ENCODE measurements at places on chromosomes 12 and 14. TPM values are rescaled to one million over a fixed set of nuclear protein-coding genes. Genes with fewer than 3 reads are reported as not detected.

GRCh38 chr12:101743724-101744472 lies 4.6 kb upstream of the SYCP3 start:
- no peaks in the 10 kb centered on the region for H3K4me1 ChIP-seq
- no peaks in the 10 kb centered on the region for H3K27me3 ChIP-seq
- no peak for DNase-seq

DNA sequence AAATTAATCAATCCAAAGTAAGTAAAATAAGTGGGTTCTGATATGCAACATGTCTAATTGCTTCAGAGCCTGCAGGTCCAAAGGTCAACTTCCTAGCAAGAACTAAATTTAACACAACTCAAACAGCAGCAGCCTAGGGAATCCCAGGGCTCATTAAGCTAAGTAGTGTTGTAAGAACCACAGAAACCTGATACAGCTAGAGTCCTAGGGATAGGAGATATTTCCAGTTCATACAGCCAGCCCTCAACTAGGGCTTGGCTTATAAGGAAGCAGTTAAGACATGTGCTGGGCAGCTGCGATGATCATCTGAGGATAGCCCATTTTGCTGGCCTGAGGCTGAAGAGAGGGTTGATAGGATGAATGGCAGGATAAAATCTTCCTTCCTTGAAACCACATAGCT lies at the start of gene OR4Q3:
OR4Q3 (plus strand) TSS at position 316 of the 400 bp plus-strand sequence.
- peaks cover 11% of the 10 kb centered on the region for H3K27me3 ChIP-seq
- H3K4me1 ChIP-seq: no peaks in the 10 kb centered on the region
- H3K27ac ChIP-seq: no peak within 1 kb of the TSS
- H3K4me3 ChIP-seq: no peak within 1 kb of the TSS
- DNase-seq: no peak

DNA sequence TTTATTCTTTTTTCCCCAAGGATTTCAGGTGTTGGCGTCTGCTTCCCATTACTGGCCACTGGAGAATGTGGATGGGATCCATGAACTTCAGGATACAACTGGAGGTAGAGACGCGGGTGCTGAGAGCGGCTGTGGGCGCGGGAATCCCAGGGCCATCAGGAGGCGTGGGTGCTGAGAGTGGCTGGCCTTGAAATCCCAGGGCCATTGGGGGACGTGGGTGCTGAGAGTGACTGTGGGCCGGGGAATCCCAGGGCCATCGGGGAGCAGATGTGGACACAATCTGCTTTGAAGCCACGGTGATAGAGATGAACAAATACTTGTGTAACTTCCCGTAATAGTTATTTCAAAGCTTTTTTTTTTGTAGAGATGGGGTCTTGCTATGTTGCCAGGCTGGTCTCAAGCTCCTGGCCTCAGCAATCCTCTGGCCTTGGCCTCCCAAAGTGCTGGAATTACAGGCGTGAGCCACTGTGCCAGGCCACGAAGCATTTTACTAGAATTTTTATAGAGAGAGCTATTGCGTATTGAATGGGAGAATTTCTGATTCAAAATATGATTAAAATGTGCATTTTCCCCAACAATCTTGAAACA lies 12.8 kb downstream of the ADGRD1 start:
- peaks cover 2% of the 10 kb centered on the region for H3K27me3 ChIP-seq
- no peaks in the 10 kb centered on the region for H3K4me1 ChIP-seq
- DNase-seq: no peak
- no peaks in the 10 kb centered on the region for H3K36me3 ChIP-seq

- no peak for DNase-seq
- H3K36me3 ChIP-seq: peaks cover 12% of the 10 kb centered on the region
- H3K4me3 ChIP-seq: no peak overlapping the region
These were observed 15.1 kb downstream of the XRCC3 start for GRCh38 chr14:103699901-103700752.

- no peaks in the 10 kb centered on the region for H3K27me3 ChIP-seq
- H3K36me3 ChIP-seq: no peaks in the 10 kb centered on the region
- H3K4me3 ChIP-seq: peak overlapping the region; percentile 71
- H3K4me1 ChIP-seq: peaks cover 28% of the 10 kb centered on the region
- peak overlapping the region; percentile 95 for H3K27ac ChIP-seq
These were observed 50.5 kb downstream of the IRF2BPL start for GRCh38 chr14:76977793-76978720.

GRCh38 chr12:132478845-132479244 lies 11.1 kb upstream of the FBRSL1 start:
- no peak overlapping the region for H3K27ac ChIP-seq
- H3K4me3 ChIP-seq: no peak overlapping the region
- no peaks in the 10 kb centered on the region for H3K27me3 ChIP-seq

DNA sequence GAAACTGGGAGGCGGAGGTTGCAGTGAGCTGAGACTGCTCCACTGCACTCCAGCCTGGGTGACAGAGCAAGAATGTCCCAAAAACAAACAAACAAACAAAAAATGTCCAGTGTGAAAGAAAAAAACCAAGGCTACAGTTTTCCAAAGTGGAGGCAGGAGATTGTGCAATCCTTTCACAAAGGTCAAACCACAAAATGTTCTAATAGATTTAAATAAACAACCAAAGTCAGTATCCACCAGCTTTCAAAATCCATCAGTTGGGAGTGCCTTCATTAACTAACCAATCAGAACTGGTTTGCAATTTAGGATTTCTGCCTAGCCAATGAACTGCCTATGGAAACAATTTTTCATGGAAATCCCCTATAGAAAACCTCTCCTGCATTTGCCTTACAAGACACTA lies 52.3 kb upstream of the TRIM9 start:
- no peak overlapping the region for H3K4me3 ChIP-seq
- no peaks in the 10 kb centered on the region for H3K36me3 ChIP-seq
- H3K27me3 ChIP-seq: peaks cover 2% of the 10 kb centered on the region
- no peak for DNase-seq
- H3K4me1 ChIP-seq: no peaks in the 10 kb centered on the region

DNA sequence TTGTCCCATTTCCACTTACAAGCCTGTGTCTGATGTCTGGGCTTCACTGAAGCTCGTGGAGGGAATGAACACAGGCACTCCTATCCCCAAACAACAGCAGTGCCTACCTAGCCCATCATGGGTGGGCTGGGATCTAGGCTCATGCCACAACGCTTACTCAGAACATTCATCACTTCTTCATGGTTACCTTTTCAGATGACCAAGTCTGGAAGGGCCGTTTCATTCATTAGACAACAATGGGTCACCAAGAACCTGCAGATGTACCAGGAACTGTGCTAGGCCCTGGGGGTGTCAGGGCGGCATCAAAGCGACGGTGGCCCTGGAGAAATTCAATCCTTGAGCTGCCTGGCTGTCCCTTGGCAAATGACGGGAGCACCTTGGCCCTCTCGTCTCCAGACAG lies 64.9 kb upstream of the FZD10 start:
- H3K27me3 ChIP-seq: peaks cover 9% of the 10 kb centered on the region
- no peaks in the 10 kb centered on the region for H3K4me1 ChIP-seq
- no peak overlapping the region for H3K27ac ChIP-seq
- H3K36me3 ChIP-seq: no peaks in the 10 kb centered on the region
- H3K4me3 ChIP-seq: no peak overlapping the region
- no peak for DNase-seq

GRCh38 chr12:112627851-112628250 lies 163.7 kb upstream of the RPH3A start:
- no peaks in the 10 kb centered on the region for H3K4me1 ChIP-seq
- H3K4me3 ChIP-seq: no peak overlapping the region
- DNase-seq: no peak
- H3K27me3 ChIP-seq: peaks cover 8% of the 10 kb centered on the region

GRCh38 chr14:61152851-61153364 lies 128.2 kb downstream of the TMEM30B start:
- H3K36me3 ChIP-seq: no peaks in the 10 kb centered on the region
- no peaks in the 10 kb centered on the region for H3K4me1 ChIP-seq
- no peak for DNase-seq

DNA sequence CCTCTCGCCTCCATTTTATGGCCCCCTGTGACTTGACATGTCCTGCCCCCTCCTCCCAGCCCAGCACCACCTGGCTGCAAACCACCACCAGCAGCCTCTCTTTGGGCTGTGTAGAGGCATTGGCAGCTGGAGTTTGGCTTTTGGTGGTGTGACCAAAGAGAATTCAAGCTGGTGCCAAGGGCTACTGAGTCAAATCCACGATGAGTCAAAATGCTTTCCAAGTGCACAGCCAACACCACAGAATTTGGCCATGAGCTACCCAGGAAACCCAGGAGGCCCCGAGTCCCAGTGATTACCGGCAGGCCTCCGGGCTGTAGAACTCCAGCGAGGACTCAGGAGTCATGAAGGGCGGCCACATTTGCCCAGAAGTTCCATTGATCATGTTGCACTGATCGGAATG lies 53.8 kb downstream of the SCARB1 start:
- H3K27me3 ChIP-seq: no peaks in the 10 kb centered on the region
- H3K27ac ChIP-seq: no peak overlapping the region
- H3K36me3 ChIP-seq: peaks cover 22% of the 10 kb centered on the region
- no peaks in the 10 kb centered on the region for H3K4me1 ChIP-seq
- DNase-seq: no peak
- H3K4me3 ChIP-seq: no peak overlapping the region

GRCh38 chr14:20781803-20782202 lies 735 bp downstream of the RNASE6 start:
- no peaks in the 10 kb centered on the region for H3K36me3 ChIP-seq
- no peaks in the 10 kb centered on the region for H3K27me3 ChIP-seq
- peaks cover 22% of the 10 kb centered on the region for H3K4me1 ChIP-seq
- DNase-seq: peak; percentile 26
- H3K4me3 ChIP-seq: peak overlapping the region; percentile 63

GRCh38 chr12:71354871-71355270 lies 84.7 kb upstream of the LGR5 start:
- no peaks in the 10 kb centered on the region for H3K36me3 ChIP-seq
- no peaks in the 10 kb centered on the region for H3K4me1 ChIP-seq
- no peak for DNase-seq
- H3K27me3 ChIP-seq: peaks cover 9% of the 10 kb centered on the region
- H3K4me3 ChIP-seq: no peak overlapping the region

Gene HOXC10
- not detected for total RNA-seq

Gene RNASE7
- not detected for total RNA-seq

Gene DIO2
- not detected for total RNA-seq

Gene SERPINA4
- total RNA-seq: not detected

Gene WASHC4
- total RNA-seq: 26.0 TPM

Gene PELI2
- total RNA-seq: 6.2 TPM

Gene PLEKHG3
- total RNA-seq: 0.48 TPM

All from activated naive CD4-positive, alpha-beta T cell treated with anti-CD3 and anti-CD28 coated beads for 36 hours (primary cell).